ENCODE measurements at places on chromosomes 6 and 20.

DNA sequence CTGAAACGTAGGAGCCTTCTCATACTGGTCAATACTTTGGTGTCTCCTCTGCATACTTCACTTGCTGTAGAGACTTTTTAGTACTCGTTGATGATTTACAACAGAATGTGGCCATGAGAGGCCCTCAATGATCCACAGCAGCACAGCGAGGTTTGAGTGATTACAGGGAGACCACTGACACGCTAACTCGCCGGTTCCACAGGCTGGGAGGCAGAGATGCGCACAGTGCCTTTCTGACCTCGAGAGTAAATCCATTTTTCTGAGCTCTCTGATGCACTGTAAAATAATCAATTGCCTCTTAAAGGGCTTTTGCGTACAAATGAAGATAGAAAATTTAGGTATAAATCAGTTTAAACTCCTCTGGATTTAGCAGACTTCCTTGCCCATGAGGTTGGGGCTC lies 56.2 kb upstream of the TBC1D7 start:
- no peak for DNase-seq

DNA sequence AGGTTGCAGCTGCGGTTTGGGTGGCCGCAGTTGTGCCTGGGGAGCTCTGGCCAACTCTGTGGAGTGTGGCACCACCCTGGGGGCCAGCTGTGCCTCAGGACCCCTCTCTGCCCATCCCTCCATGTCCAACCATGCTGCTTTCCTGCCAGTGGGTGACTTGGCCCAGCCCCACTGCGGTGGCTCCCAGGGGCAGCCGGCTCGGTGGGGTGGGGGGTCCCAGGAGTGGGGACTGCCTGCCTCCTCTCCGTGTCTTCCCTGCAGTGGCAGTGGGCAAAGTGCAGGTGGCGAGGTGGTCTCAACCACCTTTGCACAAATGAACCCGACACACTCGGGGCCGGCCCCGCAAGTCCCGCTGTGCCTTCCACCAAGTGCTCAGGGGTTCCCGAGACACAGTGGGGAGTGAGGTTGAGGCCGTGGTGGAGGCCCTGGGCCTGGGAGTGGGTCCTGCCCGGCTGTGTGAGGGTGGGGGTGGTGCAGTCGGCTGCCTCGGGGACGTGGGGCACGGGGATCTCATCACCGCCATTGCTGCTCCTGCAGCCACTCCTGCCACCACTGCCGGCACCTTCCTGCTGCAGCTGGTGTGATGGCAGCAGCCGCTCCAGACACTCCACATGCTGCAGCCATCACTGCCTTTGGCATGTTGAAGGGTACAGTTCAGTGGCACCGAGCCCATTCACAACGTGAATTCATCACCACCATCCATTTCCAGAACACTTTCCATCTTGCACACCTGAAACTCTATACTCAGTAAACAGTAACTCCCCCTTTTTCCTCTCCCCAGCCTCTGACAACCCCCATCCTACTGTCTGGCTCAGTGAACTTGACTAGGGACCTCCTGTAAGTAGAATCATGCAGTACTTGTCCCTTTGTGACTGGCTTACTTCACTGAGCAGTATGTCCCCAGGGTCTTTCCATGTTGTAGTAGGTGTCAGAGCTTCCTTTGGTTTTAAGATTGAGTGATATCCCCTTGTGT lies 10.7 kb upstream of the SLCO4A1 start:
- no peak for DNase-seq

GRCh38 chr6:148814082-148814790 lies 67.4 kb downstream of the UST start:
- no peak for DNase-seq

- no peak for DNase-seq
Measured at GRCh38 chr20:23403751-23404150, 17.5 kb downstream of the NAPB start.

DNA sequence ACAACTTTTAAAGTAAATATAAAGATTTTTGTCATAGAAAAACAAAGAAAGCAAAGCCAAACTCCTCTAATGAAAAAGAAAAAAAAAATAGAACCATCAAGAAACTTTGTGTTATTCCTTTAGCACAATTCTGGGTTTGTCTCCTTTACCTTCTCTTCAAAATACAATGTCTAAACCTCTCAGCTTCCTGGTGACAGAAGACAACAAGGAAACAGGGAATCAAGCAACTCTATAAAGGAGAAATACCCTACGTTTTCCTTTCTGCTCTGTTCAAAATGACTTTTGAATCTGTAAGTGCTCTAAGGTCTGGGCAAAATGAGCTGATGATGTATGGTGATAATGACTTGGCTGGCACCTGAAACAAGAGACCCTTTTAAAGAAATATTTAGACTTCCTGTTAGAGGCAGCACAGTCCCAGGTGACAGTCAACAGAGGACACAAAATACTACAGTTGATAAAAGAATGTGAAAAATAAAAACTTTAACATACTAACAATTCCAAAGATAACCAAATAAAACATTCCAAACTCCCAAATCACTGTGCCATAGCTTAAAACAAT lies 101.4 kb downstream of the PRDM1 start:
- DNase-seq, result no peak

- DNase-seq, result peak; percentile 66
Measured at GRCh38 chr6:158207422-158207788, 39.3 kb downstream of the GTF2H5 start.

- DNase-seq, result peak; percentile 33
Measured at GRCh38 chr6:36546308-36546919, 865 bp downstream of the STK38 start.

DNA sequence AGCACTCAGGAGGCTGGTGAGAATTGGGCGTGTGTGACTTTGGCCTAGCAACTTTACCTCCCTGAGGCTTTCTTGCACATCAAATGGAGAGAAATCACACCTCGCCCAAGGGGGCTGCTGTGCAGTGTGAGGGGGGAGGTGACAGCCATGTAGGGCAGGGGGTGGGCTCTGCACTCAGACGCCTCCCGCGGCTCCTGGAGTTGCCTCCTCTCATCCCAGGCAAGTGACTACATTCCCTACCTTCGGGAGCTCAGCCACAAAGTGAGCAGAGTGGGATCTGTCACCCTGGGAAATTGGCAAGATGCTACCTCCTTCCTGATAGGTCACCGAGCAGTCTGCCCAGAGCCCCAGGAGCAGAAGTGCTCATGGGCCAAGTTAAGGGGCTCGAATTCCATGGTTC lies 56.0 kb downstream of the GCNT2 start:
- DNase-seq, result no peak

DNA sequence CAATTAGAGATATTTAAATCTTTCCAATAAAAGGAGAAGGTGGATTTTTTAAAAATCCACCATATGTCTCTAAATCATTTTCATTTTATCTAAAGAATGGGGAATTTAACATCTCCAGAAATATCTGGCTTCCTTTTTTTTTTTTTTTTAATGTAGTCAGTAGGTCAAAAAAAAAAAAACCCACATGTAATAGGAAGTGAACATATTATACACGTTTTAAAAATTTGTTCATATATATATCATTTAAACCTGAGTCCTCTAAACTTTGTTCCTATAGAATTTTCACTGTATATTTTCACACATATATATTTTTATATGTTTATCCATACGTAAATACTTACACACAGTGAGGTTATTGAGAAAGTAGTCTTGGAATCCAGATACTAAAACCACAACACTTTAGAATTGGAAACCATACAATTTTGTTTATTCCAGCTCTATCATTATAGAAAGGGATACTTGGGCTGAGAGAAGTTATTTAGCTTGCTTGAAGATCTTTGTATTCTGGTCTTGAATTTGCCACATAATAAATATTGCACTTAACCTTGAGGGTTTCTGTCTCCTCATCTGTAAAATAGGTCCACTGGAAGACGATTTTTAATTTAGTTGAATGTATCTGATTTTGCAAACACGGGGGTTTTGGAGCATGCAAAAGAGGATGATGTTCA lies 62.1 kb upstream of the ZNF217 start:
- no peak for DNase-seq

GRCh38 chr6:33183071-33183683 lies 9.1 kb downstream of the COL11A2 start:
- no peak for DNase-seq

- peak; percentile 24 for DNase-seq
Measured at GRCh38 chr20:4067600-4068261, 52.4 kb upstream of the RNF24 start.

- no peak for DNase-seq
Measured at GRCh38 chr6:131116755-131117360, 18.4 kb upstream of the AKAP7 start.

GRCh38 chr6:12148317-12148801 lies 136.2 kb downstream of the HIVEP1 start:
- no peak for DNase-seq

DNA sequence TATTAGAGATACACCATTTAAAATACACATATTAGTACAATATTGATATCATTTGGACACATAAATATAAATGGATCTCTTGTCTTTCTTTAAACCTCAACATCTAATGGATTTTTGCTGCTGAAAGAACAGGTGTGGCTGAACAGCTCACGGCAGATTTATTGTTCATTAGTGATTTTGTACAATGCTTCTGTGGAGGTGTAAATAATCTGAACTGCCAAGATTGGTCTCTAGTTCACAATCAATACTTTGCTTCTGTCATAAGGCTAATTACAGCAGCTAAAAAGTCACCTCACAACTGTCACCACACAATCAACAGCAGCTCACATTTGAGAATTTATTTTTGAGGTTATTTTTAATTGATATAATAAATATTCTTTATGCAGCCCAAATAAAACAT lies 162.0 kb upstream of the SIM1 start:
- DNase-seq, result no peak

- DNase-seq, result no peak
Measured at GRCh38 chr6:31466466-31466865, 31.5 kb upstream of the MICB start.

GRCh38 chr6:3323148-3323547 lies 64.4 kb downstream of the PSMG4 start:
- no peak for DNase-seq

- no peak for DNase-seq
Measured at GRCh38 chr20:38715646-38716045, 8.6 kb upstream of the SLC32A1 start.

GRCh38 chr20:48614593-48615274 lies 213.1 kb downstream of the PREX1 start:
- DNase-seq, result no peak

DNA sequence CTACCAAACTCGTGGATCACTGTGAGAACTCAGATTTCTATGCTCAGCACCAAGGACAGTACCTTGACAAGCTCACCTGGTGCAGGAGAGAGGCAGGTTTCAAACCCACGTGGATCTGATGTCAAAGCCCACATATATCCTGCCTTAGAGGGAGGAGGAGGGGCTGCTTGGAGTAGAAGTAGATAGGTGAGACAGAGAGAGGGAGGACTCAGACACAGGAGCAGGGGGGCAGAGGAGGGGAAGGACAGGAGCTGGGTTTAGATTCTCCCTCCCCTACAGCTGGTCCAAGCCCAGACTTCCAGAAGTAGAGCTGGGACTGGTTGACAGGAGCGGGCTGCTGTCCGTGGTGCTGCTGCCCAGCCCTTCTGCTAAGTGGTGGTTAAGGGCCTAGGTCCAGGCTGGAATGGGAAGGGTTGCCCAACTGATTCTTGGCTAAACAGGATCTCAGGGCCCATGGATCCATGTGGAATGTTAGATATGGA lies 77.5 kb downstream of the CDH22 start:
- DNase-seq, result peak; percentile 10

- DNase-seq, result no peak
Measured at GRCh38 chr6:319177-320131, 27.2 kb downstream of the DUSP22 start.

DNA sequence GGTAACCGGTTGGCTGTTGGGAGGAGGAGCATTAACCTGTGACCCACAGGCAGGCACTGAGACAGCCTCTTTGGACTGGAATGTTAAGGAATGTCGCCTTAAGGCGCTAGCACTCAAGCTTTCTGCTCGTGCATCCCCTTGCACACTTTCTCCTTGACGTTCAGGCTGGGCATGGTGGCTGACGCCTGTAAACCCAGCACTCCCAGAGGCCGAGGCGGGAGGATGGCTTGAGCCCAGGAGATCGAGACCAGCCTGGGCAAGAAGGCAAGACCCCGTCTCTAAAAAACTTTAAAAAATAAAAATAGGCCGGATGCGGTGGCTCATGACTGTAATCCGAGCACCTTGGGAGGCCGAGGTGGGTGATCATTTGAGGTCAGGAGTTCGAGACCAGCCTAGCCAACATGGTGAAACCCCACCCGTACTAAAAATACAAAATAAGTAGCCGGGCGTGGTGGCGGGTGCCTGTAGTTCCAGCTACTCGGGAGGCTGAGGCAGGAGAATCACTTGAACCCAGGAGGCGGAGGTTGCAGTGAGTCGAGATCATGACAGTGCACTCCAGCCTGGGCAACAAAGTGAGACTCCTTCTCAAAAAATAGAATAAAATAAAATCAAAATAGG lies 1.9 kb upstream of the GID8 start:
- no peak for DNase-seq

DNA sequence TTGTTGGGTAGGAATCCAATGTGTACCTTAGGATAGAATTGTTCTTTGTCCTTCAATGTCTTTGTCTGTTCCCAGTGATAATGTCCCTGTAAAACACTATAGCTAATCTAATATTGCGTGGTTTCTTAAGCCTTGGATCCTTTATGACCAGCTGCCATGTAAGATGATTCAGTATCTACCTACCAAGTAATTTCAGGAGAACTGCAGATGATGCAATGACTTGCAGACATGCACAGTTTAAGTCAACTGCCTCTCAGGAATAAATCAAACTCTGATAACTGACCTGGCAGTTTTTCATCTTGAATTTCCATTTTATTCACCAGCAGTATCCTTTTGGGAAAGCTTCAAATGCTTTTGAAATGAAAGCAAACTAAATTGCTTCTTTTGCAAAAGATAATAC lies 157.8 kb downstream of the TPBG start:
- no peak for DNase-seq

DNA sequence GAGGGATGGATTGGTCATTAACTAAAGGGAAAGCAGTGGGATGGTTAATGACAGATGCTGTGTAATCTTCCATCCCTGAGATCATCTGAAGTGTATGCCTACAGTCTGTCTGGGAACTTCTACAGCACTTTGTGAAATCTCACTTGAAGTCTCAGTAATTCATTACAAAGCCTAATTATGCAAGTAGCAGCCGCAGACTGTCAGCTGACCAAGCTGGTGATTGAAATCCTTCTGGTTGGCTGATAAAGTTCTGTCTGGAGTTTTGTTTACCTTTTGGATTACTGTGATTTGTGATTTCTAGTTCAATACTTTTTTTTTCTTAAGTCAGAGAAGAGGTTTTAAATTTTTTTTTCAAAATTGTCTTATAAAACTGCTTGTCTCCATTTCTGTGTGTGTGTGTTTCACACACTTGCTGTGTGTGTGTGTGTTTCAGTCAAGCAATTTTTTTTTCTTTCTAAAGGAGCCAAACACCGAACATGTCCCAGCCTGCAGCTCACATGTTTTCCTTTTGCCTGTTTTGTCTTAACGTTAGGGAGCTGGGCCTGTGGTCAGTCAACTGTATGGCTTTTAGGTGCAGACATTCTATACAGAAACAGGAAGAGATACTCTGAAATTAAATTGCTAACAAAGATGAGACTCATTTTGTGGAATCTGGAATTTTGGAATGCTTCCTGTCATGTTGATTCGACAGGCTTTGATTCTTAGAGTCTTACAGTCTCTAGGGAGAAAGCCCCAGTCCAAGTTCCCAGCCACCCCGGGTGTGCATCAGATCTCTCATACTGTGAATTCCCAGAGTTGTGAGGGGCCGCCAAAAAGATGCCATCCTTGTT lies 28.5 kb upstream of the ADGRF4 start:
- no peak for DNase-seq

- DNase-seq, result no peak
Measured at GRCh38 chr6:149890629-149891045, 7.3 kb downstream of the RAET1E start.

GRCh38 chr6:33723371-33724085 lies 12.0 kb upstream of the UQCC2 start:
- DNase-seq, result no peak

GRCh38 chr6:157592541-157592940 lies 211.6 kb downstream of the ZDHHC14 start:
- no peak for DNase-seq

GRCh38 chr20:1958426-1958825 lies 35.4 kb downstream of the PDYN start:
- no peak for DNase-seq
